ENCODE measurements at places on chromosomes 12 and 14.

- no peak for DNase-seq
Measured at GRCh38 chr12:84134797-84135366, 777.7 kb downstream of the SLC6A15 start.

- no peak for DNase-seq
Measured at GRCh38 chr12:96989916-96990315, 82.9 kb downstream of the NEDD1 start.

DNA sequence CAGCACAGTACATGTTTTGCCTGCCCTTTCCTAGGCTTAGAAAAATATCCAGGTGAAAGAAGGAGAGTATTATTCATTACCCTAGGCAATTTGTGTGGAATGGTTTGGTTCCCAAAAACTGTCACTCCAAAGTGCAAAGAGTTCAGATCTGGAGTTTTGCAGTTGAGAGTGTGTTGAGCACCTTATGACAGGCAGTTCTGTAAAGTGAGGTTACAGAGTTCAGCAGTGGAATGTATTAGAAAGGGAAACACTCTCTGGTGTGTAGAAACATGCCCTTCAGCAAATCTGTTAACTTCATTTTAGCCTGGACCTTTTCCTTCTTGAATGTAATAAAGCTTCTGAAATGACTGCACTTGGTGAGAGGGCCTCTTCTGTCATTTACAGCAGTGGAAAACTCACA, 154.0 kb upstream of the SSTR1 start:
- no peak for DNase-seq

GRCh38 chr12:53579545-53579955, 46.6 kb downstream of the ATF7 start:
- DNase-seq, result no peak

GRCh38 chr12:66036317-66036716, 94.2 kb downstream of the LLPH start:
- no peak for DNase-seq

GRCh38 chr14:91284146-91284790, 39.8 kb upstream of the GPR68 start:
- DNase-seq, result no peak

- no peak for DNase-seq
Measured at GRCh38 chr12:112848972-112849371, 57.4 kb downstream of the RPH3A start.

Measured in activated CD4-positive, alpha-beta T cell treated with anti-CD3 and anti-CD28 coated beads for 1 hour (primary cell).